ENCODE measurements at places on chromosomes 4 and X. TPM values are rescaled to one million over a fixed set of nuclear protein-coding genes. Genes with fewer than 3 reads are reported as not detected.

Gene SCLT1
- total RNA-seq: 12.7 TPM

Gene SULT1E1
- total RNA-seq: not detected

Gene IGSF1
- total RNA-seq: 0.83 TPM

Gene HOPX
- total RNA-seq: 3.0 TPM

Gene MAGEB10
- not detected for total RNA-seq

Gene TCP11X1
- not detected for total RNA-seq

Gene SCFD2
- total RNA-seq: 33.1 TPM

Gene YY2
- total RNA-seq: 1.1 TPM

Gene MAGEA12
- 6.2 TPM for total RNA-seq

Gene RIPPLY1
- total RNA-seq: 0.28 TPM

Gene F8A1
- total RNA-seq: 22.1 TPM

Gene PCDH18
- not detected for total RNA-seq

GRCh38 chr4:139611391-139611790, 54.2 kb upstream of the MGST2 start:
- no peak for DNase-seq

DNA sequence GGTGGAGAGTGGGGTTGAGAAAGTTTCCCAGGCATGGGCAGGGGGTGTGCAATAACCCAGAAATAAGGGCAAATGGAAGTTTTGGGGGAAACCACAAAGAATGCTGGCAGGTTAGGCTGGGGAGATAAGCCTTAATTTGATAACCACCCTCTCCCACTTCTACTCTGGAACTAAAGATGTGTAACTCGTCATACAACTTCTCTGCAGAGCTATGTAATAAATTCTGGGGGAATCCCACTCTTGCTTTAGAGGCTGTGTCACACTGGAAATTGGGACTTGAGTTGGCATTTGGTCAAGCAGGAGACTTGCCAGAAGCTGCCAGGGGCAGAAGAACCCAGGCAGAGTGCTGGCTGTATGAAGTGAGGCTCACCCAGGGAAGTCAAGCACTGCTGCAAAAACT, 170.9 kb upstream of the CPEB2 start:
- DNase-seq: no peak

DNA sequence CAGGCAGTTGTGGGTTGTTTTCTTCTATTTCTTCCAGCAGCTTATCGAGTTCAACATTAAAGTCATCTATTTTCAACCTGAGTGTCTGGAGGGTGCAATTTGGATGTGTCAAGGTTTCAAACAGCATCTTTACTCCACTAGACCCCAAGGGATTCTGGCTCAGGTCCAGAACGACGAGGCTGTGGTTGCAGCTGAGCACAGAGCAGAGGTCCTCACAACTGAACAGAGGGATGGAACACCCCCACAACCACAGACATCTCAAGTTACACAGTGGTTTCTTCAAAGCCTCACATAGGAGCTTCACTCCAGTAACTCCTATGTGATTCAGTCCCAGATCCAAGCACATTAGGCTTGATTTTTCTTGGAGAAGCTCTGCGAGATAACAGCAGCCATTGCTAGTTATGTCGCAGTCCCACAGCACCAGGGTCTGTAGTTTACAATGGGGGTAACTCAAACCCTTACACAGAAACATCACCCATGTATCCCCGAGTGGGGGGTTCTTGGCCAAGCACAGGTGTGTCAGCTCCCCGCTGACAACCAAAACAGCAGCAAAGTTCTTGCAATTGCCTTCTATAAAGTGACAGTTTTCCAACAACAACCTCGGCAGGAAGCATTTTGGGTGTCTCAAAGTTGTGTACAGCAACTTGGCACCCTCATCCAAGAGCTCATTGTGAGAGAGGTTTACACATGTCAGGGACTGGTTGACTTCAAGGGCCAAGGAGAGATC, 2.8 kb downstream of the NLRP2B start:
- no peak for DNase-seq

- DNase-seq: no peak
These were observed 7.4 kb upstream of the HPRT1 start for GRCh38 chrX:134452596-134452995.

DNA sequence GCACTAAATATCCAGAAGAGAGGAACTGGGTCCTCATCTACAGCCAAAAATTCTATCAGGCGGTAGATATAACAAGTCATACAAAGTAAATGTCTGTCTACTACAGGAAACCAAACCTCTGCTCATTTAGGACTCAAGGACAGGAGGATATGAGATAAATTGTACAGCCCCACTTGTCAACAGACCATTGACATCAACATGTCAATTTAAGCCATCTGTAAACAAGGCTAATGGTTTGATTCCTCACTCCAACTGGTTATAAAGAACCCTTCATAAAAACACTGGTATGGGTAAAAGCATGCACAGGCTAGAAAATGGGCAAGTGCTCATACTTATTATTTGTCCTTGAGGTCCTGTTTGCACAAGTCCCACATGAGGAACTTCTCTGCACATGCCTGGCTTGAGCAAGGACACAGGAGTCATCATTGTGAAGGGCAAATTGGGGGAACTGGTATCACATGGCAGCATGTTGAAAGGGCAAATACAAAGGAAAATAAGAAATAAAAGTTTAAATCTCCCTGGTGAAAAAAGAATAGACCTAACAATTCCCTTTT, 13.2 kb downstream of the RTL8B start:
- DNase-seq: no peak

DNA sequence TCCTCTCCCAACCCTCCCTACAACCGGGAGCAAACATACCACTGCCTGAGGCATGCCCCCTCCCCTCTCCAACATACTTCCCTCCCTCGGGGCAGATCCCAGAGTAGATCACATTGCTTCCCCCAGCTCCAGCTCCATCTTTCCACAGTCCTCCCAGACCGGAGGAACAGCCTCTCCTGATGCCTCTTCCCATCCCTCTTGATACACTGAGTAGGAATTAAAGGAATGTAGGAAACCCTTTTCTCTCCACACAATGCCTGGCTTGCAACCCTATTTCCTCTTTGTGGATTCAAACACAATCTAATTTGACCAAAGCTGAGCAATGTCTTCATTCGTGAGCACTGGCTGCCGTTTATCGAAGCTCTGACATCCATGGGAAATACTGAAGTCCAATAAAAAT, 339.8 kb downstream of the BCOR start:
- DNase-seq: no peak

DNA sequence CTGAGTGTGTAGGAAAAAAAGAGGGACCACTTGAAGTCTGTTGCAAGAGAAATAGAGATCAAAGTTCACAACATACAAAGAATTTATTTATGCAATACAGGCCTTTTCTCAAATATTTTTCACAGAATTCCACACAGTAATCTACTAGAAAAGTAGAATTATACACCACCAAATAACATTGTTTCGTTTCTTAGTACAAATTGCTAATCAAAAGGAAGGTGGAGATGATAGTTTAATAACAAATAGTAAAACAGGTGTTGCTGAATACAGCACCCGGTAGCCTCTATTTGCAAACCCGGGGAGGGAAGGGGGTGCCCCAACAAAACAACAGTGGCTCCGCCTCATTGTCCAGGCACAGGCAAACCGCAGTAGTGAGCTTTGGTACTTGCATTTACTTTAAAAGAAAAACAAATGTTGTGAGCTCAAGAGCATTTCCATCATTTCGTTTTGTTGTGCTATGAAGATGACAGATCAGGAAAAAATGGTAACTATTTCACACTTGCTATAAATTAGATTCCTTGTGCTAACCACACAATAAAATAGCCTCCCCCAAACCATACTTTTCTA, 186.4 kb downstream of the DCLK2 start:
- no peak for DNase-seq

DNA sequence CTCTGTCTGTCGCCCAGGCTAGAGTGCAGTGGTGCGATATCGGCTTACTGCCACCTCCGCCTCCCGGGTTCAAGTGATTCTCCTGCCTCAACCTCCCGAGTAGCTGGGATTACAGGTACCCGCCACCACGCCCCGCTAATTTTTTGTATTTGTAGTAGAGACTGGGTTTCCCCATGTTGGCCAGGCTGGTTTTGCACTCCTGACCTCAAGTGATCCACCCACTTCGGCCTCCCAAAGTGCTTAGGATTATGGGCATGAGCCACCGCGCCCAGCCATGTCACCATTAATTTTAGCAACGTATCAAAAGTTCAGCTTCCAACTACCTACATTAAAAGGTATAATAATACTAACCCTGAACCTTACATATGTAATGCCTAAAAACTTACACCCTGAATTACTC, 940 bp upstream of the UTP3 start:
- no peak for DNase-seq

- no peak for DNase-seq
These were observed 39.6 kb downstream of the DGKK start for GRCh38 chrX:50430917-50431575.

GRCh38 chr4:42724451-42724850, 67.5 kb upstream of the ATP8A1 start:
- no peak for DNase-seq

DNA sequence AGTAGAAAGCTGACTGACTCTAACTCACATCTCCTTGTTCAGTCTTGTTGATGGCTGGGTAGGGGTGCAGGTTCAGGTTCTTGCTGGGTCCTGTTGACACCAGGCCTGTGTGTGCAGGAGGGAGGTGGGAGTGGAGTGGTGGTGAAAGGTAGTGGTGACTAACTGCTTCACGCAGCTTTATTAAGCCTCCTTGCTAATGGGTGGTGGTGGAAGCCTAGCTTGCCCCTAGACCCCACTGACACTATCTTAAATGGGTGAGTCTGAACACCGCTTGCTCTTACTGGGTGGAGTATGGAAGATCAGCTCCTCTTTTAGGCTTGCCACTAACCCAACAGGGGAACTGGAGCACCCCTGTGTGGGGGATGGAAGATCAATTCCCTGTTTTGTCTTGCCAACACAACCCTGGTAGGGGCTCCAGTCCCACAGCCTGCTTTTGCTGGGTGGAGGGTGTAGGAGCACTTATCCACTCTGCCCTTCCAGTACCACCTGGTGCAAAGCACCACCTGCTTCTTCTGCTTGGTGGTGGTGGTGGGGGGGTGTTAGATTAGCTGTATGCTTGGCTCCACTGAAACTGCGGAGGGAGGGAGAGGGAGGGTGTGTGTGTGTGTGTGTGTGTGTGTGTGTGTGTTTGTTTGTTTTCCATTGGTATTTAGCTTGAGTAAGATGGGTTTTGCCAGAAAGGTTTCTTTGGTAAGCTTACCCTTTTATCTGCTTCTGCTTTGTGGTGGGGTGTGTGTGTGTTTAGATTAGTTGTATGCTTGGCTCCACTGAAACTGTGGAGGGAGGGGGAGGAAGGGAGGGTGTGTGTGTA, 25.6 kb downstream of the KDM6A start:
- DNase-seq: no peak

- DNase-seq: no peak
These were observed 72.3 kb downstream of the STAG2 start for GRCh38 chrX:124033821-124034220.

- no peak for DNase-seq
These were observed 181.6 kb downstream of the LARP7 start for GRCh38 chr4:112818594-112818965.

Data from HT-29 (cell line).